NCI-H2107 (cell line): ENCODE measurements at places on chromosomes 1 and 21.

GRCh38 chr1:96721053-96721415 lies 550 bp upstream of the PTBP2 start:
- DNase-seq, result no peak

DNA sequence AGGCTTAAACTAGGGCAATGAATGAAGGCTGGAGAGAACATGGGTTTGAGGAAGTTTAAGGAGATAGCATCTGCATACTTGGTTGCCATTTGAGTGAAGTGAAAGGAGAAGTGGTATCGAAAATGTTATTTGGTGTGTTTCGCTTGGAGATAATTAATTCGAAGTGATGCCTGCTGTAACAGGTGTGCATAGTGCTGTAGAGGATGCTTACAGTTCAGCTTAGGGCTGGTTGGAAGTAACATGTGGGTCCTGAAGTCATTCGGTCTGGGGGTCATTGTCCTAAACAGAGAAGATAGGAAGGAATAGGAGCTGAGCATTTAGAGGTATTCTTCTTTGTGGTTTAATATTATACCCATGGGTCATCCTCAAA lies 301 bp upstream of the NUDT17 start:
- no peak for DNase-seq

DNA sequence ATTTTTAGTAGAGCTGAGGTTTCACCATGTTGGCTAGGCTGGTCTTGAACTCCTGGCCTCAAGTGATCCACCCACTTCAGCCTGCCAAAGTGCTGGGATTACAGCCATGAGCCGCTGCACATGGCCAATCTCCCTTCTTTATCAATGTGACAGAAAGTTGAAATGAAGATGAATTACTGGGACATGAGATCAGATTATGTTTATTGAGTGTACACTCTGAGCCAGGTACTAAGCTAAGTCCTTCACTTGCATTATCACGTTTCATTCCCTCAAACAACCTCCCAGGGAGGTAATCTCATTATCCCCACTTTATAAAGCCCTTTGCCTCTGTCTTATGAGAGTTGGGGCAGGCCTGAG lies 6.3 kb upstream of the CHI3L2 start:
- DNase-seq, result no peak

GRCh38 chr1:12161324-12161661 lies 5.5 kb upstream of the TNFRSF1B start:
- no peak for DNase-seq

GRCh38 chr1:63665824-63666223 lies 72.6 kb downstream of the PGM1 start:
- no peak for DNase-seq

DNA sequence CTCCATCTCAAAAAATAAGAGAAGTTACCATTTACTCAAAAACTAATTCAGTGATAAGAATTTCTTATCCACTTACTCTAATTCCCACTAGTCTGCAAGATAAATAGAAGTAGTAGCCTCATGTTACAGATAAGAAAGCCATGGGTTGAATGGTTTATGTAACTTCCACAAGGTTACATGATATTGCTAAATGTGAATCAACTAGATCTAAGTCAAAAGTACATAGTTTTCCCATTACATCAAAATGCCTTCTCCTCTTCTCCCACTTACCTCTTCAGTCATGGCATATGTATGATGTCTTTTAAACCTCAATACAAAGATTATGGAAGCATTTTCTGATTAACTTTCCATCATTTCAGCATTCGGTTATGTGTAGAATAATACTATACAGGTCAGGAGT lies 108.5 kb downstream of the ASH1L start:
- DNase-seq, result no peak

DNA sequence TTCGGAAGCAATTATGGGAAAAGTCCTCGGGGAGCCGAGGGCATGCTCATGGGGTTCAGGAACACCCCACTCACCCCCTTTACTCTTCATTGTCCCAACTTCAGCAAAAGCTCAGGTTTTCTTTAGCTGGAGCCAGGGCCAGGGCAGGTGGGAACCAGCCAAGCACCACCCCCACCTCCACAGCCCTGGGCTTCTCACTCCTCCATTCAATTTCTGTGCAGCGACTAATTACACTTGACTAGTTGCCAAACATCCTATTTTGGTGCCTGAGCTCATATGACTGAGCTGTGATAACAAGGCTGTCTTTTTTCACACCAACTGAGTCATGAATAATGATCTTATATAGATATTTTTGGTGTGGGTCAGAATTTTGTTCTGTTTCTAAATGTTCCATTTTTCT lies 257.2 kb upstream of the AJAP1 start:
- no peak for DNase-seq

DNA sequence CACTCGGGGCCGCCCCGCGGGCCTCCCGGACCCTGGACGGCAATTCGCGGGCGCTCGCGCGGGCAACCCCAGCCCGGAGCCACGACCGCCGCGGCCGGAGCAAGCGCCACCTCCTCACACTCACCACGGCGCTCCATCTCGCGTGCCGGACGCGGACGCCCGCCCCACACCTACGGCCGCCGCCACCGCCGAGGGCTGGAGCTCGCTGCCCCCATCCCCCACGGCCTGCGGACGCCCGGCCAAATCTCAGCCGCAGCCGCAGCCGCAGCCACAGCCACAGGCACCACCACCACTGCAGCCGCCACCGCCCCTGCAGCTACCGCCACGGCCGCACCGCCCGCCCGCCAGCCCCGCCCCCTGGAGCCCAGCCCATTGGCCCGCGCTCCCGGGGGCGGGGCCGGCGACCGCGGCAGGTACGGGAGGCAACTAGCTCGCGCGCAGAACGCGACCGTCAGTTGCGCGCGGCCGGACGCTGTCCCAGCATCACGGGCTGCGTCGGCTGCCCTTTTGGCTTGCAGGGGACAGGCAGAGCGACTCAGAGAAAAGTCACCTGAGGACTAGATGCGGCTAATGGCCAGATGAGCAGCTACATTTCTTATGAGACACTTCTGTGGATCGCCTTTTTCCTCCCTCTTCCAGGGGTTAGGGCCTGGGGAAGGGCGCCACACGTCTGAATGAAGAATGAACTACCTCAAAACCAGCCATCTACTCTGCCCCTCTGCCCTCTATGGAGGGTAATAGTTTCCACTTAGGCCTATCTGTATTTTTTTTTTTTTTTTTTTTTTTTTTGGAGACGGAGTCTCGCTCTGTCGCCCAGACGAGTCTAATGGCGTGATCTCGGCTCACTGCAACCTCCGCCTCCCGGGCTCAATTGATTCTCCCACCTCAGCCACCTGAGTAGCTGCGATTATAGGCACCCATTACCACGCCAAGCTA lies at the start of gene ARHGAP29:
ARHGAP29 (minus strand) TSS at position 294 of the 936 bp plus-strand sequence. CDS start 5,973 bp downstream, outside the sequence.
- DNase-seq, result no peak

DNA sequence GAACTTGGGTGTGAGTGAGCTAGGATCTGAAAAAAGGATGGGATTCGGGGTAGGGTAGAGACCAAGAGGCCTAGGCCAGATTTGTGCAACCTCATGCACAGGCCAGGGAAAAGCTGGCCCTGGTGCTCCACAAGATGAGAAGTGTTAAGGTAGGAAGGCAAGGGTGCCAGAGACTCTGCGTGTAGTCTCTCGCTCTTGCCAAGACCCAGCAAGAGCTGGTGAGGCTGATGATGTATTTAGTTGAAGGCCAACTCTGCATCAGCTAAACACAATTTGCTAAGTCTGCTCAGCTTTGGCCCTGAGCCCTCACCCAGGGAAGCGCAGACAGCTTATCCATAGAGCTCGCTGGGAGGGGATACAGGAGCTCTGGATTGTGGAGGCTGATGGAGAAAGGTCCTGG lies 26.6 kb upstream of the SOX13 start:
- no peak for DNase-seq

- no peak for DNase-seq
Measured at GRCh38 chr1:110763149-110763548, 88.4 kb upstream of the KCNA3 start.

DNA sequence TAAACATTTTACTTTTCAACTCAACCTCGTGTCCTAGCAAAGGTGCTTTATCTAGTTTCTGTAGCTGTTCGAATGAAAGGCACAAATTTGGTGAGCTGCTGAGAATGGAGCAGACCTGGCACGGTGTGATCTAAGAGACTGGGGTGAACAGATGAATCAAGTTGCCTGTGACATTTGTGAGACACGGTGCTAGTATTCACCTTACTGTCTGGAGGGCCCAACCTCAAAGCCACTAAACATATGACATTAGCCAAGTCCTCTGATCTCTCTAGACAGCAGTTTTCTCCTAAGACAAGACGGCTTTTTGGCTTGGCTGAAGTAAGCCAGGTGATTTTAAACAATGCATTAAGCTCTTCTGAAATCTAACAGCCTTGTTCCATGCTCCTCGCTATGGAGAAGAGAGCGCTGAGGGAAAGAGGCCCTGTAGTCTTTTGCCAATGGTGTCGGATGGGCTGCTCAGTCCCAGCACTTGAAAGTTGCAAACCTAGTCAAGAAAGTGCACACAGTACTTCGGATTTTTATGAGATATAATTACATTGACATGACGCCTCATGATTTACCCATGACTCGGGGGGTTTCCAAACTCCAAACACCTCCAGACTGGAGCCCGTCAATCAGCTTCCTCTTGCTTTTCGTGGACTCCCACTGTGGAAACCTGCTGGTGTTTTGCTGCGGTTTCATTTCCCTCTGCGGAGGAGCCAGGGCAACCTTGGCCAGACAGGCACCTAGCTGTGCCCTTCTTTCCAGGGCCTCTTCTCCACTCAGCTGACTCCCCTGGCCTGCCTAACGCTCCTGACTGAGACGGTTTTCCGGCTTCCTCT lies 794 bp upstream of the TOR3A start:
- DNase-seq, result no peak

GRCh38 chr1:151144474-151145303 lies 1.7 kb downstream of the SEMA6C start:
- no peak for DNase-seq

- no peak for DNase-seq
Measured at GRCh38 chr1:199313444-199313843, 674.6 kb downstream of the PTPRC start.

DNA sequence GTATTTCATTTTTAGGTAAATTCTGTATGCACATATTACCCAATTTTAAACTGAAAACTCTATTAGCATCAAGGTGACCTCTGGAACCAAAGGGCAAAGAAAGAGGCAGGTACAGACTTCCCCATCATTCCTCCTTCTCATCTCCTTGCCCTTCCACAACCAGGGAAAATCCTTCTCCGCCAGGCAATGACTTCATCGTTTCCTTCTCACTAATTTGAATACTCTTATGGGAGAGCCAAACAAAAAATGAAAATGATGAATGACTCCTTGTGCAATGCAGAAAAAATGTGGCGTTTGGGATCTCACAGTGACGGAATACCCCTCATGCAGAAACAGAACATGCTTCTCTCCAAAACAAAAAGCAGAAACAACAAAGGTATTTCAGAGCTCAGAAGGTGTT lies 83.7 kb downstream of the HLCS start:
- no peak for DNase-seq

GRCh38 chr1:17287130-17287776 lies 20.7 kb upstream of the PADI4 start:
- no peak for DNase-seq

- DNase-seq, result no peak
Measured at GRCh38 chr1:30414086-30414850, 309.1 kb downstream of the MATN1 start.

DNA sequence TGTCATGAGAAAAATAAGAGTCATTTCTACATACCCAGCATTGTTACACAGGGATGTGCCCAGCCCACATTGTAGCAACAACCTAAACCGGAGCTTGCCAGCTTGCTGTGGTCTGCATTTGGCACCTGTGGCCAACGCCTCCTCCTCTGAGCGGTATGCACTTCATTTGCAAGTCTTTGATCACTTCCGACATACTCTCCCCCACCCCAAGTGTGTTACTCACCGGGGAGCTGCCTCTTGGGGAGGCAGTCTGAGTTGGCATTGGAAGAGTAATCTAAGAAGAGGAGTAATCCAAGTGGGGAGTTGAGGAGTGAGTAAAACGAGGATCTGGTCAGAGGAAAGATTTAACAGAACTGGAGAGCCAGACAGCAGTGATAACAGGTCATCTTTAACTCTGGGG lies 3.8 kb downstream of the BCL9 start:
- peak; percentile 47 for DNase-seq

DNA sequence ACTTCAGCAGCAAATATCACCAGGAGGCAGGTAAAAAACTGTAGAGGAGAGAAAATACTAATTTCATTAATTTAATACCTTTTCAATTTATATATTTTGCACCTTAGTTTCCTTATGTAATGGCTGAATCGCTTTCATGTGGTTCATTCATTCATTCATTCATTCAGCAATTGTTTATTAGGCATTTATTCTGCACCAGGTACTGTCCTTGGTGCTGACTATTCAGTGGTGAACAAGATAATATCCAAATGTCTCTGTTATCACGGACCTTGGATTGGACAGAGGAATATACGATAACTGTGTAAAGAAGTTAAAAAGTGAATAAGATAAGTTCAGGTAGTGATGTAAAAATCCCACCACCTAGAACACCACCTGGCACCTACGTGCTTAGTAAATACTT lies 28.8 kb downstream of the TSPAN2 start:
- DNase-seq, result no peak

GRCh38 chr1:47031059-47031458 lies 7.6 kb downstream of the CYP4X1 start:
- no peak for DNase-seq

- DNase-seq, result no peak
Measured at GRCh38 chr1:58862728-58863385, 79.0 kb upstream of the JUN start.

DNA sequence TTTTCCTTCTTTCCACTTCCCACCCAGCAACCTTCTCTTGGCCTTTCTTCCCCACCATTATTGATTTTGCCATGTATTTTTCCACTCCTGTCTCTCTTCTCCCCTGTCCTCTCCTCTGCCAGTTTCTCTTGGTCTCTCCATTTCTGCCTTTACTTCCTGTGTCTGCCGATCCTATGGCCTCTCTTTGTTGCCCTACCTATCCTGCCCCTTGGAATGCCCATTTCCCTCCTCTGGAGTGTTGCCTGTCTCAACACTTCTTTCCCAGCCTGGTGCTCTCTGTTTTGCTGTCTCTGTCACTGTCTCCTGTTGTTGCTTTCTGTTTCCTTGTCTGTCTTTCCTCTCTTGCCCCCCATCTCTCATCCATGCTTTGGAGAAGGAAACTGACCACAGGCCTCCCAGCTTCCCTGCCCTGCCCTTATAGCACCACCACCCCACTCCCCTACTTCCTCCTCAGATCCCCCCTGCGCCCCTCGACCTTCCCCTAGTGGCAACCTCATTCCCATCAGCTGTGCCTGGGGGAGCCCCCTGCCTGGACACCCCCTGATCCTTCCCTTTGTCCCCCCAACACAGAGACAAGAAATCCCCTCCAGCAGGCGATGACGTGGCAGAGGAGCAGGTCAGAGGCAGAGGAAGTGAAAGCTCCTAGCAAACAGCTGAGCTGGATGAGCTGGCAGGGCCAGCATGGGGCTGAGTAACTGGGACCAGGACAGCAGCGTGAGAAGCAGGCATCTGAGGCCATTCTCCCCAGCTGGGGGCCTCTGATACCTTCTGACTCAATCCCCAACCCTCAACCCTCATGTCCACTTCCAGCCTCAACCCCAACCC lies 6.6 kb upstream of the ETV3L start:
- DNase-seq, result no peak

DNA sequence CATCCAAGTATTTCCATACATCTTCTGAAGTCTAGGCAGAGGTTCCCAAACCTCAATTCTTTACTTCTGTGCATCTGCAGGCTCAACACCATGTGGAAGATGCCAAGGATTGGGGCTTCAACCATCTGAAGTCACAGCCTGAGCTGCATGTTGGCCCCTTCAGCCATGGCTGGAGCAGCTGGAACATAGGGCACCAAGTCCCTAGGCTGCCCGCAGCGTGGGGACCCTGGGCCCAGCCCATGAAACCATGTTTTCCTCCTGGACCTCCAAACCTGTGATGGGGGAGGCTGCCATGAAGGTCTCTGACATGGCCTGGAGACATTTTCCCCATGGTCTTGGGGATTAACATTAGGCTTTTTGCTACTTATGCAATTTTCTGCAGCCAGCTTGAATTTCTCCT lies 729.8 kb downstream of the KCNT2 start:
- DNase-seq, result no peak
